ENCODE measurements at places on chromosomes 4 and X.

DNA sequence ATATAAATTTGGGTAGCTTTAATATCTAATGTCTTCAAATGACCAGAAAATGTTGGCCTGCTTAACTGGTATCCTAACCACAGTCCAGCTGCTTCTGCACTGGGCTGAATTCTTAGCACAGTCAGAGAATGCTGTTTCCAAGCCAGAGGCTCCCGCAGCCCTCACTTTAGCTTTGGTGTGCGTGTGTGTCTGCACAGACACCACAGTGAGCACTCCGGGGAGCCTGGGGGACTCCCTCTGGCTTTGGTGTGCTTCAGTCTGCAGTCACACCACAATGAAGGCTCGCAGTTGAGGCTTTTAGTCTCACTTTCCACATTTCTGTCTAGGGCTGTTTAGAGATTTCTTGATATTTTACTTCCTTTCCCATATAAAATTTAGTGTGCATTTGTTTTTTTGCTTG lies 53.6 kb downstream of the APOO start:
- DNase-seq: no peak

DNA sequence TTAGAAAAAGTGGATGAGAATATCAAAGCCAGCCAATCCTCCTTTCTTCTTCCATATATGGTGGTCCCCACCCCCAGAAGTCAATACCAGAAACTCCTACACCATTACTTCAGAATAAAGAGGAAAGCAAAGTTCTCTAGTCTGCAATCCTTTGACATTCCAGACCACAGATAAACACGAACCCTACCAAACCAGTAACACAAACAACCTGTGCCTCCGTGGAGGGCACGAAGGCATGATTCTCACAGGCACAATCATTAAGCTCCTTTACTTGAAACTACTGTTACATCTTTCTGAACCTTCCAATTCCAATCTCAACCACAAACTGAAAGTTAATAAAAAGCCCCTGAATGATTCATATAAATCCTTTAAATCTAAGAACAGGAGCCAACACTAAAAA lies 16.3 kb downstream of the MAML3 start:
- DNase-seq: no peak

DNA sequence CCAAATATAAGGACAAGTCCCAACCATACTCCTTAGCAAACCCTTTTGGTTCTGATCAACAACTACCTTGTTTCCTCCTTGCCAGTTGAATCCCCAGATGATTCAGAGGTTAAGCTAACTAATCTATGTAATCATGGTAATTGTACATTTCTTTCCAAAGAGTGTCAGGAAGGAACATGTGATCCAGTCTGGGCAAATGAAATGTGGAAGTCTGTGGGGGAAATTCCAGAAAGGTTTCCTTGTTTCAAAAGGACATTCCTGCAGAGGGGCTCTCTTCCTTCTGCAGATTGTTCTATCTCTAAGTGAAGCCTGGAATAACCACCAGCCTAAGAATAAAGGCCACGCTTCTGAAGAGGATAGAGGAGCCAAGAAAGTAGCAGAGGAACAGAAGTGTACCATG lies 7.0 kb downstream of the PRSS12 start:
- DNase-seq: no peak

- peak; percentile 52 for DNase-seq
Observed at GRCh38 chr4:108113229-108113628, 55.5 kb downstream of the LEF1 start.

GRCh38 chrX:8927701-8928100 lies 106.2 kb downstream of the FAM9B start:
- DNase-seq: no peak

GRCh38 chr4:140138428-140138827 lies 15.6 kb downstream of the MAML3 start:
- no peak for DNase-seq

- no peak for DNase-seq
Observed at GRCh38 chr4:139686130-139686529, 20.5 kb downstream of the MGST2 start.

DNA sequence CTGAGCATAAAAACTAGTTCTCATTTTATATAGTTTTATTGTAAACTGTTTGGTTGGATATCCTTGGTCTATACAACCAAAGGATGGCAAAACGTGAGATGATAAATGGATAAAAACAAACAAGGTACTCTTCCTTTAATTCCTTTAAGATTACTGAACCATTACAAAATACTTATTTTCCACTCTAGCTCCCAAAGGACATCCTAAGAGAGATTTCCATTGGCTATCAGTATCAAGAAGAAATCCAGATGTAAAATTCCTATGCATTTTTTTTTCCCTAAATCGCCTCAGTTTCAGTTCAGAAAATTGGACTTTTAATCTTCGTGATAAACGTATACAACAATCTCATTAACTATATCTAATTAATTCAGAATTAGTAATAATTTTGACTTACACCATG lies 2.3 kb downstream of the FBXL5 start:
- no peak for DNase-seq

GRCh38 chr4:52822972-52823701 lies 39.0 kb upstream of the RASL11B start:
- peak; percentile 75 for DNase-seq

DNA sequence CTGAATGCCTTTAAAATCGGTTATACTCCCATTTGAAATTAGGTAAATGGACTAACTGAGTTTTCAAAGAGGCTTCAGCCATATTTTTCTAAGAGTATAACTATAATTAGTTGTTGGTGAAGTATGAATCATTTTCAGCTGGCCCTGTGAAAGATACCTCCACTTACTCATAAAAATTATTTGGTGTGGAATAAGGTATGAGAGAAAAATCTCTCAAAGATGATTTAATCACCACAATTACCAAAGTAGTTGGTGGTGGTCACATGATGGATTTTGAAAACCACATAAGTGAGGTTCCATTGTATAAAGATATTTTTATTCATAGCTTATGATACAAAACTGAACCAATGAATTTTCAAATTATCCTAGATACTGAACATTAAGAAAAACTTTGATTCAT lies 9.0 kb upstream of the KLHL2 start:
- no peak for DNase-seq

- no peak for DNase-seq
Observed at GRCh38 chr4:13992975-13993520, 365.5 kb upstream of the BOD1L1 start.

DNA sequence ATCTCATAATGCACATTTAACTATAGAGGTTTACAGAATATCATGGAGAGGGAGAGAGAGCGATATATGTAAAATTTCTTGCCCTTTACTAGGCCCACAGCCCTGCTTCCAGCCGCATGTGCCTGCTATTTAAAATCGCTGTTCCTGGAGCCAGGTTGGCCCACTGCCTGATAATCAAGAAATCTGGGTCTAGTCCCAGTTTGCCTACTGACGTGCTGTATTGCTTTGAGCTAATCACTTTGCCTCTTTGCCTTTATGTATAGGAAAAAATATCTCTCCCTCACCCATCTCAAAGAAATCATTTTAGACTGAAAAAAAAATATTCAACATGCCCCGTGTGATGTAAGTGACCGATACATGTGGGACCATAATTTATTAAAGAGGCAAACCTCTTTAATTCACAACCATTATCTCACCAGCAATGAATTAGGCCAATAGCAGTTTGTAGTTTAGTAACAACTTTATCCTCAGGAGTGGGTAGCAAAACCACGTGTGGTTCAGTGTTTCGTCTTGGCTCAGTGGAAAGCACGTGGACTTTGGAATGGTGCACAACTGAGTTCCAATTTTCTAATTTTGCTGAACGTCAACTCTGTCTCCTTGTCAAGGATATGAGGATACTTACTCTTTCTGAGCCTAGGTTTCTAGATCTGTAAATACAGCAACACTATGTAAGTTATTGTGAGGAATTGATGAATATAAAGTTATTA lies 62.6 kb downstream of the GRXCR1 start:
- no peak for DNase-seq

- peak; percentile 28 for DNase-seq
Observed at GRCh38 chrX:149871940-149872339, 9.0 kb upstream of the MAGEA8 start.

DNA sequence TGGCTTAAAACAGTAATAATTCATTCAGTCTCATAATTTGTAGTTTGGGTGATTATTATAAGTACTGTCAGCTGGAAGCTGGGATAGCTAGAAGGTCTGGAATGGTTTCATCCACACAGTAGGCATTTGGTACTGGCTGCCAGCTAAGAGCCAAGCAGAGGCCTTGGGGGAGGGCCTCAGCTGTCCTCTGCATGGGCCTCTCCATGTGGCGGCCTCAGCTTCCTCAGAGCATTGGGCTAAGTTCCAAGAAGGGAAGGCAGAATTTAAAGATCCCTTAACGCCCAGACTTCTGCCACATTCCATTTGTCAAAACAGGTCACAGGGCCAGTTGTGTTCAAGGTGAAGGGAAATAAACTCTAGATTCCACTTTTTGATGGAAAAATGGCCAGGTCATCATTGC lies 93.3 kb downstream of the NEUROG2 start:
- DNase-seq: no peak

- DNase-seq: no peak
Observed at GRCh38 chr4:124423160-124423559, 289.4 kb downstream of the ANKRD50 start.

DNA sequence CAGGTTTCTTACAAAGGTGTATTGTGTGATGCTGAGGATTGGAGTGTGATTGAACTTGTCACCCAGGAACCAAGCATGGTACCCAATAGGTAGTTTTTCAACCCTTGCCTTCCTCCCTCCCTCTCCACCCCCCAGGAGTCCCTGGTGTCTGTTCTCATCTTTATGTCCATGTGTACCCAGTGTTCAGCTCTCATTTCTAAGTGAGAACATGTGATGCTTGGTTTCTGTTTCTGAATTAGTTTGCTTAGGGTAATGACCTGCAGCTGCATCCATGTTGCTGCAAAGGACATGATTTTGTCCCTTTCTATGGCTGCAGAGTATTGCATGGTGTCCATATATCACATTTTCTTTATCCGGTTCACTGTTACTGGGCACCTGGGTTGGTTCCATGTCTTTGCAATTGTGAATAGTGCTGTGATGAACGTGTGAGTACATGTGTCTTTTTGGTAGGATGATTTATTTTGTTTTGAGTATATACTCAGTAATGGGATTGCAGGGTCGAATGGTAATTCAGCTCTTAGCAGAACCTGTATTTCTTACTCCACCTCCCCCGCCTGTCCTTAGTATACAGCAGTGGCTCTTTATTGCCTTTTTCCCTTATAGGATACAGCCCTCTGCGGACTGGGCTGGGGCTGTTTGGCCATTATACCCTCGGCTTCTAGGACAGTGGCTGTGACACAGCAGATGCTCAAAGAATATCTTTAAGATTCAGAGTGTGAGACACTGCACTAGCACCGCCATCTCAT lies 145.4 kb downstream of the PTTG2 start:
- DNase-seq: no peak

- no peak for DNase-seq
Observed at GRCh38 chrX:32896088-32896487, 315.3 kb downstream of the DMD start.

DNA sequence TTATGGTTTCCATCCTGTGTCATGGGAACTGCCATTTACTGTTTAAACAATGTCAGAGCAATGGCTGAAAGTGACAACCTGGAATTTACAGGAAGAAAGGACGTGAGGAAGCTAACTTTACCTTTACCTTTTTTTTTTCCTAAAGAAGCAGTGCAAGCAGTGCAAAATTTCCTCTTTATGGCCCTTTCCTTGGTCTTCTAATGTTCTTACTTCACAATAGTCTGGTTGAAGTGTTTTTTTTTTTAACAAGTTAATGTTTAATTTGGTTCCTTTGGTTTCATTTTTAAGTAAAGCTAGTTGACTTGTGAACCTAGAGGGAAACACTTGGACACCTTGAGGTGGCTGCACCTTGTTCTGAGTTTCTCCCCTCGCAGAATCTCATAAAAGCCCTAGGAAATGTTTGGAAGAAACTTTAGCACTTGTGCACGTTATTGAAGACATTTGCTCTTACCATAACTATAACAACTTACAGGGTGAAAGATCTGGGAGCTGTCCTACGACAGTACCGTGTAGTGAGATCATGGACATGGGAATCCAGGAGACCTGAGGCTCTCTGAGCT lies 1.8 kb downstream of the SGMS2 start:
- no peak for DNase-seq

GRCh38 chr4:45082101-45082500 lies 355.7 kb upstream of the GNPDA2 start:
- DNase-seq: no peak

DNA sequence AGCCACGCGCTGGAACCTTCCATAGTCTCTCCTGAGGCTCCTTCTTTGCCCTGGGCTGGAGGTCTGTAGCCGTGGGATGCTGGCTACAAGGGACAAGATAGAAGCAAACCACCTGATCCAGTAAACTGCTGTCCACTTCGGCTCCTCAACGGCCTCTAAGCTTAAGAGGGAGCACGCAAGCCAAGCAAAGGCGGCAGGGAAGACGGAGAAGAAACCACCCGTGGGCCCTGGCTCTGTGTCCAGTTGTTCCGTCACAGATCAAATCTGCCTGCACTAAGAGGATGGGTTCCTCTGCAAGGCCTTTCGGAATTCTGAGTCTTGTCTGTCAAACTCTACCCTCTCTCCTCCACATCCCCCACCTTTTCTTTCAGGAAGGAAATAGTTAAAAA lies 401 bp upstream of the EDNRA start:
- no peak for DNase-seq

Data from T-helper 1 cell (primary cell).